Activated CD8-positive, alpha-beta memory T cell treated with anti-CD3 and anti-CD28 coated beads for 4 hours (primary cell): ENCODE measurements at places on chromosomes 4 and X.

GRCh38 chr4:46329118-46329976 is 60.6 kb downstream of the GABRA2 start:
- no peak for DNase-seq

- DNase-seq: no peak
Observed at GRCh38 chr4:20881658-20882057, 181.4 kb downstream of the PACRGL start.

DNA sequence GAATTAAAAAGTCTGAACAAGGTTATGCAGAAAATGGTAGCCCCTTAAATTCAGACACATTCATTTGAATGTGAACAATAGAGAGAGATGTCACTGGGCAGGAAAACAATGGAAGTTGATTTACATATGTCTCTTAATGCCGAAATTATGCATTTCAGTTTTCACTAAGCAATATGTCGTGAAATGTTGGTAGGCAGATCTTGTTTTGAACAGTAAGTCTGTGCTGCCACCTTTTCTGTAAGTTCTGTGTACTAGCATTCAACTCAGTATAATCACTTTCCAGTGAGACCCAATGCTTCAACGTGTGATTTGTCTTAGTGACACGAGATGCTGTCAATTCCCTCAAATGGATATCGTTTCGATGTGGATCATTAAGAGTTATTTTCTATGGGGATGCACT is 222.7 kb upstream of the VCX3A start:
- no peak for DNase-seq

DNA sequence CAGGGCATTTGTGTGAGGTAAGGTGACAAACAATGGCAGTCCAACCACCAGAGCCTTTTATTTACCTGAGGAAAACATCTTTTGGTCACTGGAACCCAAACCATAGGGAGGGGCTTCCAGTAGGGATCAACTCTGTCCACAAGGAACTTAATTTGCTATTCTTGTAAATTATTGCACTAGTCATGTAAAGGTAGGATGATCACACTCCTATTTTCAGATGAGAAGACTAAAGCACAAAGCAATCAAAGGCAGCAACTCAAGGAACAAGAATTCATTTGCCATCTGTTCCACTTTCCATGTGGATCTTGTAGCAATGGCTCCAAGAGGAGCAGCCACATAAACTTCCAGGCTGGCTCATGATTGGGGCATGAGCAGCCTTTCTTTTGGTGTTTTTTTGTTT is 35.3 kb downstream of the CD99L2 start:
- no peak for DNase-seq

GRCh38 chr4:115537387-115537786 is 424.0 kb upstream of the NDST4 start:
- DNase-seq: no peak

GRCh38 chr4:118224243-118224829 is 128.5 kb downstream of the PRSS12 start:
- DNase-seq: no peak

DNA sequence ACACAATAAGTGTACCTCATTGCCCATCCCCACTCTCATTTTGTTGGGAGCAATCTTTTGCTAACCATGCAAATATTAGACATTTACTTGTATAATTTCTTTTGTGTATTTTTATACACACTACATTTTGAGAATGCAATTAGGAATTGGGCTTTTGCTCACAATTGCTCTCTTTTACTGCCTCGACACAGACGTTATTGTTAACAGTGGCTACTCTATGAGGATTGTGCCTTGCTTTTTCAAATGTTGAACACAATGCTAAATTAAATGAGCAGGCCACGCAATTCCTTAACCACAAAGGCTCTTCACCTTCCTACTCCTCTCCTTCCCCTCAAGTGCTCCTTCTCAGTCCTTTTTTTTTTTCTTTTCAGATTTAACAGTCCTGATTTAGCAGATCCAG is 42.8 kb upstream of the HPF1 start:
- DNase-seq: no peak
